ENCODE measurements at places on chromosomes 12 and 14.

GRCh38 chr12:113081873-113082272 is 25.3 kb downstream of the DTX1 start:
- DNase-seq = no peak

GRCh38 chr12:62698701-62699101 is 232.1 kb downstream of the MON2 start:
- DNase-seq = peak; percentile 89

DNA sequence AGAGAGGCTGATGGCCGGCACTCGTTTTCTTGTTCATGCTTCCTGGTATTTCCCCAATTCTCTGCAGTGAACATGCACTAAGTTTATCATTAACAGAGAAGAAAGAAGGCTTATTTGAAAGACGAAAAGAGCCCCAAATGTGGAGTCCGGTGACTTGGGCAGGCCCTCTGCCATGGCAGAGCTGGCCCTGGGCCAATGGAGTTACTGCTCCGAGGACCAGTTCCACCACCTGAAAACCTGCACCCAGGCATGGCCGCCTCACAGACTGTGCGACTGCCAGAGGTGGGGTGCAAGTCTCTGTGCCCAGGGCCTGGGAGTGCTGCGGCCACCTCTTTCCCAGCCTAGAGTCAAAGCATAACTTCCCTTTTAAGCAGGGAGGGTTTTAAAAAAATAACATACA is 24.9 kb downstream of the DEGS2 start:
- DNase-seq = no peak

GRCh38 chr14:103846543-103847450 is 578 bp downstream of the PPP1R13B start:
- DNase-seq = peak; percentile 22

- DNase-seq = no peak
These were observed 72.4 kb downstream of the FERMT2 start for GRCh38 chr14:52878469-52878868.

DNA sequence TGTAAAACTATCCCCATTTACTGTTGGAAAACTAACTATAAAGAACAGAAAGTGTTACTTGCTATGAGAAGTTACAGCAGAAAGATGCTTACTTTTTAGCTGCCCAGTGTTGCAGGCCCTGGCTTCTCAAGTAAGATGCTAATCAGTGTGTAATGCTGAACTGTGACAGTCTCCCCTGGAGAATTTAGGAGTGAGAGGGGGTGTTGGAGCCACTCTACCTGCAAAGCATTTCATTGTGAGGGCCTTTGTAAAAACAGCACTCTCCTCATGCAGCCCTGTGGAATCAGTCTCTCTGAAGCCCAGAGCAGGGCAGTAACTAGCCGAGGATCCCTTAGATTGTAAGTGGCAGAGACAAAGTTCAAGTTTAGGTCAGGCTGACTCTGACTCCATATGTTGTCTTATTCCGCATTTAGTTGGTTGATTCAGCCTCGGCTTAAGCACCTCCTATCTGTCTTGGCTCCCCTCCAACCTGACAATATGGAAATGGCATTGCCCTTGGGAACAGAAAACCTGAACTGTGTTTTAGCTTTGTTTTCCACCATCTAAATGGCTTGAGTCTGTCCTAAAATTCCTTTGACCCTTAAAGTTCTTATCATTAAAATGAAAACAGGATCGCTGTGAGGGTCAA is 141.3 kb downstream of the PRKCH start:
- peak; percentile 94 for DNase-seq

GRCh38 chr14:77808250-77808649 is 8.3 kb downstream of the ADCK1 start:
- DNase-seq = no peak

DNA sequence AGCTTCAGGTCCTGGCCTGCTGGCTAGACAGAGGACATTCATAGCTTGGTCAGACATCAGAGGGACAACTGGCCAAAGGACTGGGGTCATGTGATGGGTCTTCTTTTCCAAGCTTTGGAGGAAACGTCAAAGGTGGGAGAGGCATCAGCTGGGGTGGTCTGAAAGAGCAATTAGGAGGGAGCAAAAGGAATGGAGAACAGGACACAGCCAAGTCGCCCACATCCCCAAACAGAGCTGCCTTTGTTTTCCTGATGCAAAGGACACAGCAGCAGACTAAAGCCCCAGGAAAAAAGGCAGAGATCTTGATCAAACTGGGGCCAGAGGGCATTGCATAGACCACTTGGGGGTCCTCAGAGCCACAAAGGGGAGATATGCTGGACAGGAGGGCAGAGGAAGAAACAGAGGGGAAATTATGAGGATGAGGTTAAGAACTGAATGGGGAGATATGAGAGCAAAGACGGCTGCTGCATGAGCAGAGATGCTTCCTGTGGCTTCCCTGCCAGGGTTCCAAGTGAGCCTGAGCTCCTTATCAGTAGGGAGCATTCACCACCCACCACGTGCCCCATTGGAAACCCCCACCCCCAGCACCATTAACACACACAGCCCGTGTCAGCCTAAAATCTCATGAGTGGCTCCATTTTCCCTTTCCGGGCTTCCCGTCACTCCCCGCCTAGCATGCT is 62.4 kb downstream of the ANO2 start:
- DNase-seq = no peak

- peak; percentile 18 for DNase-seq
These were observed 922 bp downstream of the PTPRR start for GRCh38 chr12:70919597-70920035.

GRCh38 chr12:92096346-92097136 is 49.1 kb downstream of the BTG1 start:
- peak; percentile 44 for DNase-seq

GRCh38 chr14:57785058-57785457 is 80.8 kb downstream of the SLC35F4 start:
- DNase-seq = peak; percentile 36

GRCh38 chr14:72401101-72401625 is 468.9 kb downstream of the RGS6 start:
- no peak for DNase-seq

- DNase-seq = no peak
These were observed 59.7 kb downstream of the MGAT4C start for GRCh38 chr12:86196465-86196864.

DNA sequence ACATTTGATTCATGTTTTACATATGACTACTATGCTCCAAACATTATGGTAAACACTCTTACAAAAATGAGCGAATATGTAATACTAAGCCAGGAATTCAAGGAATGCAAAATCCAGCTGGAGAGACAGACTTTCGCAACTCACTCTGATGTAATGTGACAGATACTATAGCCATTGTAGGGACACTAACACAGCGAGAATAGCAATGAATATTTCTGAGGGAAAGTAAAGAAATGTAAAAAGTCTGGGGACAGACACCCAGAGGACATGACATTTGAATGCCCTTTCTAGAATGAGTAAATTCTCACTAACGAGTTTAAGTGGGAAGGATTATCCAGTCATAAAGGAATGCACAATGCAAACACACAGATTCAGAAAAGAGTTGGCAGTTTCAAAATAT is 121.9 kb downstream of the PIK3C2G start:
- DNase-seq = peak; percentile 95

GRCh38 chr12:67414011-67414715 is 145.0 kb downstream of the CAND1 start:
- no peak for DNase-seq

- DNase-seq = no peak
These were observed at the start of gene SDR9C7 for GRCh38 chr12:56933826-56934625. Gene SDR9C7, minus strand, starts transcription at chr12:56934408. Its CDS starts 147 bp downstream, at chr12:56934261.

- DNase-seq = no peak
These were observed 85.7 kb downstream of the SPPL3 start for GRCh38 chr12:120818416-120818815.

- no peak for DNase-seq
These were observed 105.8 kb downstream of the ZNF664 start for GRCh38 chr12:124078800-124079199.

- DNase-seq = no peak
These were observed 76.8 kb downstream of the COX16 start for GRCh38 chr14:70282666-70283065.

- no peak for DNase-seq
These were observed 34.4 kb downstream of the BTG1 start for GRCh38 chr12:92111256-92111655.

- DNase-seq = no peak
These were observed 272 bp downstream of the HECTD1 start for GRCh38 chr14:31207287-31207754.

GRCh38 chr14:53620317-53620716 is 336.3 kb downstream of the BMP4 start:
- peak; percentile 63 for DNase-seq

- DNase-seq = no peak
These were observed 47.6 kb downstream of the TMEM30B start for GRCh38 chr14:61233436-61233956.

Measured in fibroblast of skin of right biceps (primary cell).